ENCODE measurements at places on chromosomes 3 and 15. TPM values are rescaled to one million over a fixed set of nuclear protein-coding genes. Genes with fewer than 3 reads are reported as not detected.

TRAIP gene
- 2.4 TPM for total RNA-seq

PRR20G gene
- not detected for total RNA-seq

RARRES1 gene
- 174 TPM for total RNA-seq

BCL2A1 gene
- 8.8 TPM for total RNA-seq

TJP1 gene
- total RNA-seq = 37.8 TPM

MKRN3 gene
- 0.32 TPM for total RNA-seq

ONECUT1 gene
- not detected for total RNA-seq

MGLL gene
- 13.6 TPM for total RNA-seq

COL7A1 gene
- 27.0 TPM for total RNA-seq

EXOSC7 gene
- 62.1 TPM for total RNA-seq

SLC22A13 gene
- 0.09 TPM for total RNA-seq

NDUFAF3 gene
- total RNA-seq = 75.1 TPM

CLDN11 gene
- total RNA-seq = 632 TPM

RRP9 gene
- total RNA-seq = 21.4 TPM

CADM2 gene
- 1.6 TPM for total RNA-seq

Measured in bronchial smooth muscle cell (primary cell).